ENCODE measurements at places on chromosomes 6 and 20.

DNA sequence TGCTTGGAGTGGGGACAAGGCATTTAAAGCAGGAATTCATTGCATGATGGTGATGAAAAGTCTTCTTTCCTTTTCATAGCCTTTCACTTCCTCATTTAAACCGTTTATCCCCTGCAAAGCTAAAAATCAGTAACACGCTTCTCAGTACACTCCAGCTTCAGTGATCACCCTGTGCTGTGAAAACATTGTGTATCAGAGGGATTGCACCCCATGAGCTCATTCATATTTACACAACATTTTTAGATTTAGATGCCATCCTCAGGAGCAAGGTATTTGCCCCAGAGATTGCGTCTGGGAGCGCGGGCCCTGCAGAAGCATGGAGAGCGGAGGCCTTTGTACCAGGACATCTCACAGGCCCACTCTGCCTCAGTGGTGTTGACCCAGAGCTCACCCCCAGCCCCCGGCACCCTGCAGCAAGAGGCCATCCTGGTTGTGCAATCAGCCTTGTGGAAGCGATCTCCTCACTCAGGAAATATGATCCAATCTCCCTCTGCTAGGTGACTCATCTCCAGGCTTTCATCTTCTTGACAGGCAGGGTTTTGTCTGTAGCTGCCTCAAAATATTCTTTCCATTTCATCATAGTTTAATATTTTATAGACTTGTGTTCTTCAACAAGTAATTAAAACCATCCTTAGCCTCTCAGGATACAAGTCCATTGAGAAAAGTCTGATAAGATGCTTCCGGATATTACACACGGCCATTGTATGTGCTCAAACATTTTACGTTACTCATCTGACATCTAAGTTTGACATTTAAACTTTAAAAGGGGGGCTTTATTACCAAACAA, 38.9 kb upstream of the THBS2 start:
- peak; percentile 57 for DNase-seq

- peak; percentile 39 for DNase-seq
Observed at GRCh38 chr6:79762370-79762769, 131.2 kb downstream of the SH3BGRL2 start.

DNA sequence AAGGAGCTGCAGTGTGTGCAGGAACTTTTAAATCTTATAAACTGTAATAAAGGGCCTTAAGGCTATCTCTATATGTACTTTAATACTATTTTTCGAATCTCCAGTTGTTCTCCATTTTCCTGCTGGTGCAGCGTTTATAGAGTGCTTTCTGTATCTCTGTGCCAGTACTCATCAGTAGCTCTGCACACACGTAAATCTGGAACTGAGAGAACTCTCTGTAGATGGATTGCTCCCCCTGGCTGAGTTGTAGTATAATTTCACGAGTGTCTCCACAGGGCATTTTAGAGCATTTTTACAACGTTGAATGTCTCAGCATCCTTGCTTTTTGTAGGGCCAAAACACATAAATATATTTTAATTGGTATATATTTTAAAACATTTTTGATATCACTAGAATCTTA, 256.5 kb downstream of the TRDN start:
- peak; percentile 26 for DNase-seq

DNA sequence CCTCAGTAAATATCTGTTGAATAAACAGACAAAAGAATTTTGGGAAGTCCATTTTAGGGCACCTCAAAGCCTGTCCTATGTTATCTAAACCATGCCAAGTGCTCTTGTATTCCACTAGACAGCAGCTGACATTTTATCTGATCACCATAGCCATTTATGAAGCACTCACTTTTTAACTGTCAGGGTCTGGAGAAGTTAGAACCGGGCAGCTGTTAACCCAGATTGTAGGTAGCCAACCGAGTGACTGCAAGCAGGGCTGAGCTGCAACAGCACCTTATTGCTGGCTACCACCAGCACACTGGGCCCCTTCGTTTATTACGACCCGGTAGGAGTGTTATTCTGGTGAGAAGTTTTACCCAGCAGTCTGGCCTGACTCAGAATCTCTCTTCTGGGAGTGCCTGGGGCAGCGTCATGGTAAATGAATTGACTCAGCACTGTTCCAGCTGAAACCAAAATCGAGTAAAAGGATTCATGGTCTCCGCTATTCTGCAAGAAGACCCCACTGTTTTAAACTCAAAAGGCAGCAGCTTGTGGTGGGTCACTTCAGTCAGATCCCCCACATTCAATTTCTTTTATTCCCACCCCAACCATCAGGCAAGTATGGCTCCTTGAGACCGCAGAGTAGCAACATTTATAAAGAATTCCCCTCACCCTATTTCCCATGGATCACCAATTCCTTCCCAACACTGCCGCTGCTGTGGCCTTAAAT, 1.7 kb downstream of the UBE2V1 start:
- peak; percentile 84 for DNase-seq

DNA sequence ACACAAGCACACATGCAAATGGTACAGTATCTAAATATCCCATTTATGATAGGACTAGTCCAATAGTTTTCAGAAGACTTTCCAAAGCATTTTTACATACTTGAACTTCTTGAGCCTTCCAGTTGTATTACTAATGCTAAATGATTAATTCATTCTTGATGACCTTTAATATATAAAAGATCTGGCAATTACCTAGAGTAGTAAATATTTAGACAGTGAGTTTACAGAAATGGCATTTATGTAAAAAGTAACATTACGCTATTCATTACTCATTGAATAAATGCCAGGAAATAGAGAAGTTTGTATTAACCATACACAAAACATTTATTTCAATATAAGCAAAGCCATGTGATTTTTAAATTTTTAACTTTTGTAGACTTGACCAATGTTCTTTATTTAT, 158.8 kb downstream of the DST start:
- DNase-seq = peak; percentile 93
